Heart right ventricle (tissue), 16 donors: ENCODE measurements at places on chromosomes 3 and 15. TPM values are rescaled to one million over a fixed set of nuclear protein-coding genes. Genes with fewer than 3 reads are reported as not detected.

LMAN1L gene
- 18.4 TPM for polyA plus RNA-seq

DNA sequence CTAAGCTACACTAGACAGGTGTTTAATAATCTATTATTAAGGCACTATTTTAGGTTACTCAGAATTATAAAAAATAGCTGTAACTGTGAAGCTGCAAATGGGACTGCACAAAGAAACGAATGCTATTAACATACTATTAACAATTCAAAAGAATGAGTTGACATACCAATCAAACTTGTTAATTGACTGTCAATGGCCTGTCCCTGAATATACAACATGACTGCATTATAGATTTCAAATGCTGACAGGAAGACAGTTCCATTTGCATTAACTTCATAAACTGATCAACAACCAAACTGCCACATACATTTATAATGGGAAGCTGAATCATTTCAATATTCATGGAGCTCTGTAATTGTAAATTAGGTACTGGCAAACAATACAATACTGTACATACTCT lies 169.0 kb upstream of the NANOGP8 start:
- DNase-seq = no peak

DNA sequence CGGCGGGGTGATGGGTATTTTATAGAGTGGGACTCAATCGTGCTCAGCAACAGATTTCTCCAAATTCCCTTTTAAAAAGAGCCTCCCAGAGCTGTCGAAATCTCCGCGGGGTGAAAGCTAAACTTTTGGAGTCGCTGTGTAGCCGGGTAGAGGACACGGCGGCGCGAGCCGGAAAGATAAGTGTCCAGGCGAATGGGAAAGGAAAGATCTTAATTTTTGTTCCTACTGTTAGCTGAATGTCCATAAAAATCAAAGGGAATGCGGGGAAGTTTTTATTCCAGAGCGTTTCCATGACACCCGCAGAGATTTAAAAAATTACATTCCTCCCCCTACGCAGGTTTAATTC lies 9.1 kb downstream of the EOMES start:
- no peak for DNase-seq

SHF gene
- polyA plus RNA-seq = 2.4 TPM

GRCh38 chr3:134002306-134002705 lies 27.4 kb downstream of the SLCO2A1 start:
- no peak for DNase-seq

EBLN2 gene
- 0.80 TPM for polyA plus RNA-seq

DNA sequence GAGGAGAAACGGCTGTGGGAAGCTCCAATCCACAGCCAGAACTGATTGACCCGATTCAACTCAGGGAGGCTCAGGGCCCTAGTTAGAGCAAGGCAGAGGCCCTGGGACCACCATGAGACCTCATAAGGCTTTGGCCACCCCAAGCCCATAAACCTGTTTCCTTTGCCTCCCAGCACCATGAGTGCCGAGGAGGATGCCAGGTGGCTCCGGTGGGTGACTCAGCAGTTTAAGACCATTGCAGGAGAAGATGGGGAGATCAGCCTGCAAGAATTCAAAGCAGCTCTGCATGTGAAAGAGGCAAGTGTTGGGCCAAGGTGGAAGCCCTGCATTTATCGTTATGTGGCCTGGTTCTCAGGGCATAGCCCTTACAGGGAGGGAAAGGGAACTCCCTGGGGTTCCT lies 11.9 kb downstream of the NOX5 start:
- no peak for DNase-seq

C3orf62 gene
- polyA plus RNA-seq = 2.4 TPM

GRCh38 chr3:52507359-52507758 lies 12.2 kb downstream of the STAB1 start:
- no peak for DNase-seq

DNA sequence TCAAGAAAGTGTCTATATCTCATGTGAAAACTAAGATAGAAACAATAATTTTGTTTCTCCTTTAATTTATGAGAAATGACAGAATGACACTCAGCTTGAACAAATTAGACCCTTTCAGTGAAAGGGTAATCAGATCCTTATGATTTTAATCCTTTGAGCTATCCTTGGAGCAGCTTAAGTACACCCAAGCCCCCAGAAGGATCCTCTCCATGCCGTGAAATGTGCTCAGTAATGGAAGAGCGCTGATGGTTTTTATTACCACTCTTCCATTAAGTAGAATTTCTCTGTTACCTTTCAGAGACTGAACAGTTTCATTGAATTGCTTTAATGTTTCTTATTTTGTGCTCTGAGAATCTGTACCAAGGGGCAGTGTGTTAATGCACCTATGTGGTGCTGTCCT lies 54.3 kb downstream of the HMG20A start:
- no peak for DNase-seq

DNA sequence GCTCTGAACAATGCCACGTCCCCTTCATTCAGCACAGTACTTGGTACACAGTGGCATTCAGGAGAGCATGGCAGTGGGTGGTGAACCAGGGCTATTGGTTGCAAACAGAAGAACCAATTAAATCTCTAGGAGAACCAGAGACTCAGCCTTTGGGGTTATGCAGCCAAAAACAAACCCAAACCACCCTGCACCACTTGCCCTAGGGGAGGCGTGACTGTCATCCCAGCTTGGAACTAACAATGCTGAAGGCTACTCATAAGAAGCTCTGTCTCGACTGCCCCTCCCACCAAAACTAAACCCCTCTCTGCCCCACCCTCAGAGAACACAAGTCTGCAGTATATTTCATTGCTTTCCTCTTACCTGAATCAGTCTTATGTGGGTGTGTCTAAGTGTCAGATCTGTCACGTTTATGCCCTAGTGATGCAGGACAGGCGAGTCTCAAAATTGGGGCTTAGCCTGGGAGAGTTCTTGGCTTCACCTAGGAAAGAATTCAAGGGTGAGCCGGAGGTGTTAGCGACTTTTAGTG lies 15.2 kb upstream of the KLHL40 start:
- DNase-seq = no peak

DNA sequence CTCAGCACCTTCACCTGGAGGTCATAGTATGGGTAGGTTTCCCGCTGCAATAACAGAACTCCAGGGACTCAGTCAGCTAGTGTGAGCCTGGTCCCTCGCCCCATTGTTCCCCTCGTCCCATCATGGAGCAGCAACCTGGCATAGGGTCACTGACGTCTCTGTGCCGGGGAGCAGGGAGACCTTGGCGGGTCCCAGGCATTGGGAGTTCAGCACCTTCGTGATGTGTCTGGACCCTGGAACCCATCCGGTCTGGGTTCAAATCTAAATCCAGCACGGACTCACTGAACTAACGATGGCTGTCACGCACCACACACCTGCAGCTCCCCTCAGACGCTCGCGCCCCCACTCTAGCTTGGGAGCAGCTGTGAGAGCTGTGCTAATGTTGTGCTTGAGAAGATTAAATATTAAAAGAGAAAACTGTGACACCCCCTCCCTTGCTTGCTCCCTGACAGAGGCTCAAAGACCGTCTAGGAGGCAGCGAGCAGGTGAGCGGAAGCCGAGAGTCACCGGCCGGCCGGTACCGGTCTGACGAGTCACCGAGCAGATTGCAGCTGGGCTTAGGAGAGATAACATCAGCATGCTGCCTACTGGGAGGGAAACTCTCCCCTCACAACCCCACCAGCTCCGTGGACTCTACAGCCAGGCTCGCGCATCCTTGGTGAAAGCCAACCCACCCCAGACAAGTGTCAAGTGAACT lies 742 bp downstream of the PLA2G4F start:
- no peak for DNase-seq

DNA sequence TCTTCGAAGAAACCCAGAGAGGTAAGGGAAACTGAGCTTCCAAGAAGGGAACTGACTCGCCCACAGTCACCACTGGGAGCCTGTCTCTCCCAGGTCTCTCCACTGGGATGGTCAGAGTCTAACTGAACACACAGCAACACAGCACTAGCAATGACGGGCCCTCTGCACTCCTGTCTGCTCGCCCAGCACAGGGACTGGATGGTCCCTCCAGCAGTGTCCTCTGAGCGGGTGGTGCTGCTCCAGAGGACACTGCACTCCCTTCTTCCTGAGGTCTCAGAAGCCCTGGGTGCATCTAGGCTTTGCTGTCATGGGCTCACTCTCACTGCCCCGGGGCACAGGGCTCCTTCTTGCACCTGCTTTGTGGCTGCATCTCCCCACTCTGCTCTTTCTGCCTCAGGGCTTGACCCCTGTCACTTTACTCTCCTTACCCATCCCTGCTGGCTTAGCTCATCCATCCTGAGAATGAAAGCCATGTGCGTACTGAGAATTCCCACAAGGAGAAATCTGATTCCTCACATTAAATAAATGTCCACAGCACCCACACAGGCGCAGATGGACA lies 356.6 kb downstream of the GABRG3 start:
- DNase-seq = no peak

CCDC54 gene
- polyA plus RNA-seq = not detected

DNA sequence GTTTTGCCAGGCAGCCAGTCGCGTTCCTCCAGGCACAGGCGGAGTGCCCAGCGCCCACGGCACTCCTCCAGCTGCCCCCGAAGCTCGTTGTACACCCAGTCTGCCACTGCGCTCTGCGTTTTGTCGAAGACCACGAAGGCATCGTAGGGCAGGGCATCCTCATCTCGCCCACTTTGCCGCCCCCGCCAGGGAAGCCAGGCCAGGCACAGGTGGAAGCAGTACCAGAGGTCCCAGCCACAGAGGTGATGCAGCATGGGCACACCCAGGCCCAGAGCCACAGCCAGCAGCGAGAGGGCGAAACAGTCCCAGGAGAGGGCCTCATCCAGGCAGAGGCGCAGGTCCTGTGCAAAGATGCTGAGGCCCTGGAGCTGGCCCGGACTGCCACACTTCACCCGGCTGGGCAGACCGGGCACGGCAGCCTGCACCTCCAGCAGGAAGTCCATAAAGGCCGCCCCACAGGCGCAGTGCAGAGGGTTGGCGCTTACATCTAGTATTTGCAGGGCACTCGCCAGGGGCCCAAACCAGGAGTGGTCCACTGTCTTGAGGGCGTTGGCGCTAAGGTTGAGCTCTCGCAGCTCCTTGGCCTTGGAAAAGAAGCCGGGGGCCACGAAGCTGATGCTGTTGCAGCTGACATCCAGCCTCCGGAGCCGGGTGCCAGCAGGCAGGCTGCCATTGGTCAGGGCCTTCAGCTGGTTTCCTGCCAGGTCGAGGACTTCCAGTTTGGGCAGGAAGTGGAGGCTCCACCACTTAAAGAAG lies 3.7 kb downstream of the TLR9 start:
- no peak for DNase-seq

GRCh38 chr3:108511055-108511454 lies 659 bp upstream of the MYH15 start:
- no peak for DNase-seq

- no peak for DNase-seq
Measured at GRCh38 chr15:38688761-38689160, 124.1 kb upstream of the RASGRP1 start.

DNA sequence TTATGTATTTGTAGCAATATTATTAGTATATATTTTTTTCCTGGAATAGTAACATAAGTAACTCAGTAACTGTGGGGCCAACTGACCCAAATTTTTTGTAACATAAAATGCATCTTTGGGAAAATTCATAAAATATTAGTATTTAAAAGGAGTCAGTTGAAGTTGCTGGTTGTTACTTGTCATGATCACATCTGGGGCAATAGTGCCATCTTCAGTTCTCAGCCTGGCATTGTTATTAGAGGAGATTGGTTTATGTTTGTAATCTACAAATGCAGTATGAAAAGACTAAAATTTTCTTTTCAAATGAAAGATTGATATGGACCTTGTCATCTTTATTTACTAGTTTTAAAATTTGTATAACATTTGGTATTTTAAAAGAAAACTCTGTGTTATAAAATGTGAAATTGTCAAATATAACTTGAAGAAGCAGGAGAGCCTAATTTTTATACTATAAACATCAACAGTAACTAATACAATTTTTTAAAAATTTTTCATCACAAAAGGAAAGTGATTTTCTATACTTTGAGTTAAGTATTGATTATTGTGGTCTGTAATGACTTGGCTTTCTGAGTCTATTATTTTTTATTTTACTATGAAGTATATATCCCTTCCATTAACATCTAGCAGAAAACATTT lies 38.8 kb upstream of the MLF1 start:
- DNase-seq = no peak

RRP9 gene
- 30.2 TPM for polyA plus RNA-seq

DNA sequence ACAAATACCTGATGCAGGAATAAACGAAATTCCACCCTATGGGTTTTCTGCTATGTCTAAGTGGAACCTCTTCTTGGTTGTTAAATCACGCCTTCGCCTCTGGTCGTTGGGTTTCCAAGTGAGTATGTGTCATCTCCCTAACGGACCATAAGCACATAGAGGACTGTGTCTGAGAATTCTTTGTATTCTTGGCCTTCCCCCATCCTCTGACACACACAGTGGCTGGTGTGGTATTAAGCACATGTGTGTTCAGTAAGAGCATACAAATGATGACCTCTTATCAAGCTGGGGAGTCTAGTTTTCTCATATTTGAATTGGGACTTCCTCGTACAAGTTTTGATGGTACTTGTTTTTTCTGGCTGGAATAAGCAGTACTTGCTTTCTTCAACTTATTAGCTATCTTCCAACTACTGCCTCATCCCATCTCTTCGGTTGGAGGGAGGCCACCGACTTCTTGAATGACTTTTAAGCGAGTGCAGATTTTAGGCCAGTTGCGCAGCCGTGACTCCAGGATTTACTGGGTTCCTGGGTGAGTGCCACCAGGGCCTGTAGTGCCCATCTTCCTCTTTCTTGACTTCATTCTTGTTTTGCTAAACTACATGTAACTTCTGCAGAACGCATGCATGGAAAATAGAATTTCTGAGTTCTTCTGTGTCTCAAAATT lies 240.2 kb downstream of the ADAMTS17 start:
- peak; percentile 37 for DNase-seq
